Stimulated activated CD4-positive, alpha-beta T cell treated with anti-CD3 and anti-CD28 coated beads, Interleukin-1b, Interleukin-23, amount 100 ng/mL, for 4 hours (primary cell): ENCODE measurements at places on chromosomes 5 and 9.

GRCh38 chr5:177004961-177005360 is 1.6 kb downstream of the UIMC1 start:
- DNase-seq: no peak

- no peak for DNase-seq
Observed at GRCh38 chr5:106587-106986, 14.6 kb downstream of the PLEKHG4B start.

DNA sequence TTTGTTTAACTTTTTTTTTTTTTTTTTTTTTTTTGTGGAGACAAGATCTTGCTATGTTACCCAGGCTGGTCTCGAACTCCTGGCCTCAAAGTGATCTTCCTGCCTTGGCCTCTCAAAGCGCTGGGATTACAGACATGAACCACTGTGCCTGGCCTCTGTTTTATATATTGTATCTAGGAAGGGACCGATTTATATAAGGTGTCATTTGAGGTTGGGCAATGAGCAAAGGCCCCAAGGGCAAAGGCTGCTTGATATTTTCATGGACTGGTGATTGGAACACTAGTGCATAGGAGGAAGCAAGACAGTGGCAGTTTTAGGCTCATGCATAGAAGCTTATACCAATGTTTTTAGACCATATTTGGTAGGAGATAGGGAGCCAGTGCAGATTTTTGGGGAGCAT is 3.2 kb downstream of the SLC26A2 start:
- DNase-seq: no peak

- no peak for DNase-seq
Observed at GRCh38 chr9:136678624-136679023, 8.6 kb downstream of the AGPAT2 start.

DNA sequence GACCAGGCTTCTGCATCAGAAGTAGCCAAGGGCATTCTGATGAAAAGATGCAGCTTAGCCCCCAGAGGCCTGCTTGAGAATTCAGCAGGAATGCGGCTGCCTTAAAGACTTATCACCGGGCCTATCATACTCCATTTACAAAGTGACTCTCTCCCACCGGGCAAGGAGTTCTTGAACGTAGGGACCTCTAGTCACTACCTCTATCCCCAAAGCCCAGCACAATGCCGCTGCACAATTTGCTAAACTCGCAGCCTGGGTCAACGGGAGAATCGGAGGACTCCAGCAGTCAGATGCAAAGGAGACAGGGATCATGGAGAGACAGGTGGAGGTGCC is 661 bp downstream of the PDCL start:
- DNase-seq: no peak

- no peak for DNase-seq
Observed at GRCh38 chr9:93086447-93087224, 9.4 kb upstream of the CARD19 start.

- no peak for DNase-seq
Observed at GRCh38 chr5:111670826-111671492, 86.0 kb downstream of the NREP start.

DNA sequence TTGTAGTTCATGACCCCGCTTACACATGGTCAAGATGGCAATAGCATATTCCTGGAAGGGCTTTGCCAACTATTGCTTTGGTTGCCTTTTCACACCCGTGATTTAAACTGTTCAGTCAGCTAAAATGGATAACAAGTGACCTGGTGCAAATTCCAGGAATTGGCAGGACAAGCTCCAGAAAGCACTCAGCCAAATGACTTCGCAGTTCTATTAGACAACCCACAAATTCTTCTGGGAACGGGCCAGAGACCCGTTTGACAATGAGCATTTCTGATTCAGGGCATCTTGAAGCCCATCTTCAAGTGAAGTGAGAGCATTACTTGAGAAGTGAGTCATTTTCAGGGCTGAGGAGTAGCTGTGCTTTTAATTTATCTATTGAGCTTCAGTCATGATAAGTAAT is 165.0 kb downstream of the DROSHA start:
- no peak for DNase-seq
